BJ (cell line): ENCODE measurements at places on chromosomes 2 and 18. TPM values are rescaled to one million over a fixed set of nuclear protein-coding genes. Genes with fewer than 3 reads are reported as not detected.

The FAM124B gene
- 0.04 TPM in 1 of 2 replicates, not detected in the other for polyA plus RNA-seq

DNA sequence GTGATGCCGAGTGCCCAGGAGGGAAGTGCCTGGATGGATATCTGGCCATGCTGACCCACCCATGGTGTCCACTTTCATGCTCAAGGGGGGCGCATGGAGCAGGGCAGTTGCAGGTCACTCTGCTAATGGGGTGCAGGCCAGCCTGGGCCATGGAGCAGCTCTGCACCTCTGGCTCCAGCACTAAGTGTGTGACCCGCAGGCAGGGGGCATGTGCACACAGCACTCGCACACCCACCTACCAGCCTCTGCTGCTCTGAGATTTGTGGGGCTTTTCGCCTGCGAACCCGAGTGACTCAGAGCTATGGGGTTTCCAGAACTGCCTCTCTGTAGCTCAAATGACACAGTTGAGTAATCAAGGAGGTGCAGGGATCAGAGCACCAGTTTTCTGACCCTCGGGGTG is 66.2 kb downstream of the CYP26B1 start:
- DNase-seq: no peak

- no peak for DNase-seq
Observed at GRCh38 chr2:73203055-73203681, 794 bp downstream of the NOTO start.

DNA sequence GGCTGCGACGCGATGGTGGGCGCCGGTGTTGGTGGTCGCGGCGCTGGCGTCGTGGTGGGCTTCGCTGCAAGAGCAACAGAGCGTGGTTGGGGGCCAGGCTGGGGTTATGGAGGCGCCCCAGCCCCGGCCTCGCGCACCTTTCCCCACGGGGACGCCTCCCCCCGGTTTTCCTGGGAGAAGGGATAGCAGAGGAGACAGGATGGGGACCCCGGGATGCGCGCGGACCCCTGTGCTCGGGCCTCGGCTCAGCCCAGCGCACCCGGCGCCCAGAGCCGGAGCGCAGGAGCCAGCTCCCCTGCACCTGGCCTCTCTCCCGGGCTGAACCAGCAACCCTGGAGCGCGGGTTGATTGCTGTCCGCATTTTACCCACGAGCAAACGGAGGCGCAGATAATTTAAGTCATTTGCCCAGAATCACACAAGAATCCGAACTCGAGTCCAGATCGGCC is 1.0 kb downstream of the CD8A start:
- DNase-seq: no peak

- no peak for DNase-seq
Observed at GRCh38 chr2:240121675-240122074, 14.4 kb downstream of the COPS9 start.

- DNase-seq: peak; percentile 83
Observed at GRCh38 chr2:32356681-32357317, at the start of gene BIRC6. BIRC6 (plus strand) TSS chr2:32357023; CDS start chr2:32357162, 139 bp downstream.

DNA sequence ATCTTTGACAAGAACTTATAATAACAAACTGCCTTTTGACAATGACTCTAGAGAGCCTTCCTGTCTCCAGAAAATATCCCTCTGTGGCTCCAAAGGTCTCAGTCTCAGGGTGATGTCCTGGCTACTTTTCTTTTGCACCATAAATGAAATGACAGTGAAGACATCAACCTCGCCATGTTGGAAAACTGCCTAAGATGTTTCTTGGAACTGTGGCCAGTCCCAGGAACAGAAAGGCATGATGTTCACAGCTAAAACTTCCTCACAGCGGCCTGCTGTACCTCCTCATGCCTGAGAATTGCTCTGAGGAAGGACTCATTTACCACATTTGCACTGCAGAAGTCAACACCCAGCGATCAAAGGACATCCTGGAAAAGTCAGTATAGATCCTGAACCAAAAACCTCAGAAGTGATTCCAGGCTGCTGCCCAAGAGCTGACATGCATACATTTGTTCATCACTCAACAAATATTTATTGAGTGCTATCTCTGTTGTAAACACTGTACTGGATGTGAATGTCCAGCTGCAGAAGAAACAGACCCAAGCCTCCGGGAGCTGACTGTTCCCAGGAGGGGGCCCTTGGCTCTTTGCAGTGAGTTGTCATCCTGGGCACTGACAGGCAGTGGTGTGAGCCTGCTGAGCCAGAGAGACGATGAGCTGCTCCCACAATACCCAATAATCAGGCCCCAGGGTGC is 64.3 kb upstream of the ACSL3 start:
- DNase-seq: peak; percentile 14

DNA sequence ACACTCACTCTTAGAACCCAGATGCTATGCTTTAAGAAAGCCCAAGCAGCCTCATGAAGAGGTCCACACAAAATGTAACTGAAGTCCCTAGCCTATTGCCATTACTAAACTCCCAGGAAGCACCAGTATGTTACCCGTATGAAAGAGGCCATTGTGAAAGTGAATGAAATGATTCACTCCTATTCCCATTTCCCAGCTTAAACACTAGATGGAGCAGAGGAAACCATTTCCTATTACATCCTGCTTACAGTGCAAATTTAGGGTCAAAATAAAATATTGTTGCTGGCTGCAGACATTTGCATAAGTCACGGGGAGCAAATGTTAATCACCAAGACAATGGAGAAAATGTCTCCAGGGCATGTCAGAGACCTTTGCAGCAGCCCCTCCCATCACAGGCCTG is 989.7 kb upstream of the CRIM1 start:
- no peak for DNase-seq

The CKAP2L gene
- polyA plus RNA-seq: 3.3 and 6.4 TPM in 2 replicates

DNA sequence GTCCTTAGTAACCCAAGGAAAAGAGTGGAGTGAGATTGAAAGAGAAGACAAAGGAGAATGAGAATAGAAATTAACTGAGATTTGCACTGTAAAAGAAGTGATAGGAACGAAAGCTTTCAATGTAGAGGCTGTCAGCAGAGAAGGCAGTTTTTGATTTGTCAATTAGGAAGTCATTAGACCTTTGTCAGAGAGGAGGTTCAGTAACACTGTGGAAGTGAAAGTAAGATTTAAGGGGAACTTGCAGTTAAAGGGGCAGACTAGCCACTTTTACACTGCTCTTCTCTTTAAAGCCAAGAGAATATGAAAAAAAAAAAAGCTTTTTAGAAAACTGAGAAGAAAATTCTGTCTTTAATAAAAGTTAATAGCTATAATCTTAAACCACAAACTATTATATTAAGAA is 11.5 kb upstream of the KYNU start:
- DNase-seq: no peak
